Stimulated activated naive CD4-positive, alpha-beta T cell treated with Interleukin-2 at 50 U/mL for 16 hours (primary cell): ENCODE measurements at places on chromosomes 16 and 17.

DNA sequence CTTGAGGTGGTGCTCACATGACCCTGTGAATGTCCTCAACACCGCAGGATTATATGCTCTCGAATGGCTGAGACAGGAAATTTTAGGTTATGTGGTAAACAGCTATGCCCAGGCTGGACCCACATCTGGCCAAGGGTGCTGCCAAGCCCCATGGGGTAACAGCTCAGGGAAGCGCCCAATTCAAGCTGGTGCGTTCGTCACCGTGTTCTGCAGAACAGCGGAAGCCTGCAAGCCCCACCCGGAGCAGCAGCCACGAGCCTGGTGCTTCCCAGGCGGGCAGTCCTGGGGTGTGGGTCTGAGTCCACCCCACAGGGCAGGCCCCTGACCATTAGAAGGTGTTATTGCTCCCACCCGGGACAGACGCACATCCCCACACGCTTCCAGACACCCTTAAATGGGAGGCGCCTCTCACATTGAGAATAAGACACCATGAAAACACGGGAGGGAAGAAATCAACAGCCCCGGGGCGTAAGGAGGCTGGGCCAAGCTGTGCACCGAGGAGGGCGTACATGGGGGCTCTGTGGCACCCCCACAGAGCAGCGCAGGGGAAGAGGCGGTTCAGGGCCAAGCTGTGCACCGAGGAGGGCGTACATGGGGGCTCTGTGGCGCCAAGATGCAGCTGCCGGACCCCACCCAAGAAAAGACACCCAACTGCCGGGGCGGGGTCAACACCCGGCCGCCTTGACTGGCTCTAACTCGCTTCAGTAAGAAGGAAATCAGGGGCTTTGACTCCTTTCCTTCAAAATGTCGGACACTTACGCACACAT is 2.9 kb upstream of the CYBA start:
- DNase-seq = no peak

GRCh38 chr16:7124701-7125100 is 207.9 kb upstream of the RBFOX1 start:
- DNase-seq = no peak

- no peak for DNase-seq
These were observed 57.8 kb upstream of the CACNG5 start for GRCh38 chr17:66776999-66777688.

- no peak for DNase-seq
These were observed 138.7 kb downstream of the ANKFN1 start for GRCh38 chr17:56292010-56292409.

DNA sequence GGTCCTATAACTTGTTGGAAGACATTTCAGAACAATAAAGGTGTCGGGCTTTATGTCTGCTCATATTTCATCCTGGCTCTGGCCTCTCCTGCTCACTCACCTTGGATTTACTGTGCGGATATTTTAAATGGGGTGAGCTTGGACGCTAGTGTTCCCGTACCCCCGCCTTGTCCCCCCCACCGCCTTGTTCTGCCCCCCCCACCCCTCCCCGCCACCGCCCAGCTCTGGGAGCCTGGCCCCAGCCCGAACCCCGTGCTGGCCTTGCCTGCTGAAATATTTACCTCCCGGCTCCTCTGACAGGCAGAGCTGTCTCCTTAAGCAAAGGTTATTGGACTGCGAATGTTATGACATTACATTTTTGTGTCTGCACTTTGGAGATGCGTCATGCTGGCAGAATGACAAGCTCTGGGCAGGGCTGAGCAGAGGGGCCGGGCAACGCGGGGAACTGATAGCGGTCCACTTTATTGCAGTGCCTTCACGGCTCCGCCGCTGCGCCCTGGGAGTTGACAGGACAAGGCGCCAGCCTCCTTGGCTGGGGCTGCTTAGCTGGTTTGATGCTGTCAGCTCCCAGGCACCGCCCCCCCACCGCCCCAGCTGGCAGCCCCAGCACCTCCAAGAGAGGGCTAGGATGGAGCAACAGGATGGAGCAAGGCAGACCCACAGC is 222.5 kb upstream of the GSE1 start:
- no peak for DNase-seq

GRCh38 chr16:8931859-8932258 is 31.8 kb downstream of the USP7 start:
- DNase-seq = peak; percentile 42

GRCh38 chr16:64280317-64280716 is 841.5 kb downstream of the CDH11 start:
- DNase-seq = no peak

DNA sequence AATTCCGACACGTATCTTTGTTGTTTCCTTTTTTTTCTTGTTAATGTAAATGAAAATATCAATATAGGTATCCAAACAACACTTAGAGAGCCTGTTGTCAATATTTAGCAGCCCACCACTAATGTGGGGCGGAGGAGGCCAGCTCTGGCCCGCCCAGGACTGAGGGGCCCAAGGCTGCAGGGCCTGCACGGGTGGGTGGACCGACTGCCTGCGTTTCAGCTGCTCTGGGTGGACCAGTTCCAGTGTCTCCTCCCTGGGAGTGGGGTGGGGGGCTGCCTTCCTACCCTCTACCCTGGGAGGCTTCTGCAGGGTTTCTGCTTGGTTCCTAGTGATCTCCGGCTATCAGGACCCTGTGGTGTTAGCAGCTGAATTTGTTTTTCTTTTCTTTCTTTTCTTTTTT is 15.9 kb upstream of the ADGRG1 start:
- DNase-seq = no peak

GRCh38 chr16:55204069-55204468 is 119.9 kb upstream of the IRX6 start:
- DNase-seq = no peak

- no peak for DNase-seq
These were observed 19.8 kb upstream of the IL21R start for GRCh38 chr16:27381974-27382855.

GRCh38 chr17:32206861-32207260 is 58.8 kb upstream of the RHBDL3 start:
- DNase-seq = no peak

- no peak for DNase-seq
These were observed 3.5 kb downstream of the CTNS start for GRCh38 chr17:3639981-3640596.

DNA sequence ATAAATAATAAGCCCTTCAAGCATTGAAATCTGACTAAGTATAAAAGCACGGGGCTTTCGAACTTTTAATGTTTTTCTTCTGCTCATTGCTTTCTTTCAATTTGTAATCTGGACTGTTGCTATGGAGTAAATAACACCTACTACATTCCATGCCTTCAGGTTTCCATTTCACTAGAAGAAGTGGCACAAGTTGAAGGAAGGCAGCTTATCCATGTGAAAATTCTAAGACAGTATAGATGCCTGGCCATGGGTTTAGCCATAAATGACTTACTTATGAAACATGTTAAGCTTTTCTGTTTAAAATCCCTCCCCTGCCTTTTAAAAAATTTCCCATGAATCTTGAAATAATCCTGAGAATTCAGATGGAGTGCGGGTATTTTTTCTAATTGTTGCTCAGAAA is 30.6 kb downstream of the KCNJ16 start:
- no peak for DNase-seq

DNA sequence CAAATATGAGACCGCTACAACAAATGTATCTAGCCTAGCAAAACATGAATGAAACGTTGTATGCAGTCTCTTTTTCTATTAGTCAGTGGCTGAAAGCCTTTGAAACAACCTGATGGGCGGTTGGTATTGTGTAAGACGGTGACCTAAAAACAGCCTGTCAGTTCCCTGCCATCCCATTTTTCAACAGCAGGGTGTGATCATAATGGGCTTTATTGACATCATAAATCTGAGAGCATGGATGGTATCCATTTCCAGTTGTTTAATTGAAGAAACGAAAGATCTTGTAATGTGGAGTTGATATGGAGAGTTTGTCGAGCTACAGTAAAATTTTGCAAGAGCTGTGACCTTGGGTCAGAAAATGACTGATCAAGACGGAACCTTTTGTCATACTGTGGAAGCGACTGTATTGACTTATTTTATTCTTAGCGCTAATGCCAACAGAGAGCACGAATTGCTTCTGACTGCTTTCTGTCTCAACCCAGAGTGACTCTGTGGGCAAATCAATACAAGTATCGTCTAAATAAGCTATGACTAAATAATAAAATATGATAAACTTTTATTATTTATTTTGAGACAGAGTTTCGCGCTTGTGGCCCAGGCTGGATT is 12.3 kb upstream of the MEIOB start:
- no peak for DNase-seq

DNA sequence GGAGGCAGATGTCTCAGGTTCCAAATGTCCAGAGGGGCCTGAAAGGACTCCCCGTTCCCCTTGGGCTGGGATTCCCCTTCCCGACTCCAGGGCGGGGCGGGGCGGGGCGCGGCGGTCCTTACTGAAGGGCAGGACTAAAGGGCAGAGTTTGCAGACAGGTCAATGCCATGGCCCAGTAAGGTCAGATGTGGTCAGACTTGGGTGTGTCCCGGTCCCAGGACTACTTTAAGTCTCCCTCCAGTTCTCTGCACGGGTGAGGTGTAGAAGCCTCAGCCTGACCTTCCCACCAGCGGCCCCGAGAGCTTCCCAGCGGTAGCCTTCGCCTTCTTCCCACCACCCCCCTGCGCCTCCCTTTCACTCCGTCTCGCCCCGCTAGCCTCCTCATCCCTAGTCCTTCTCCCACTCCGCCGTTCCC is 532 bp downstream of the KDM6B start:
- DNase-seq = peak; percentile 56

DNA sequence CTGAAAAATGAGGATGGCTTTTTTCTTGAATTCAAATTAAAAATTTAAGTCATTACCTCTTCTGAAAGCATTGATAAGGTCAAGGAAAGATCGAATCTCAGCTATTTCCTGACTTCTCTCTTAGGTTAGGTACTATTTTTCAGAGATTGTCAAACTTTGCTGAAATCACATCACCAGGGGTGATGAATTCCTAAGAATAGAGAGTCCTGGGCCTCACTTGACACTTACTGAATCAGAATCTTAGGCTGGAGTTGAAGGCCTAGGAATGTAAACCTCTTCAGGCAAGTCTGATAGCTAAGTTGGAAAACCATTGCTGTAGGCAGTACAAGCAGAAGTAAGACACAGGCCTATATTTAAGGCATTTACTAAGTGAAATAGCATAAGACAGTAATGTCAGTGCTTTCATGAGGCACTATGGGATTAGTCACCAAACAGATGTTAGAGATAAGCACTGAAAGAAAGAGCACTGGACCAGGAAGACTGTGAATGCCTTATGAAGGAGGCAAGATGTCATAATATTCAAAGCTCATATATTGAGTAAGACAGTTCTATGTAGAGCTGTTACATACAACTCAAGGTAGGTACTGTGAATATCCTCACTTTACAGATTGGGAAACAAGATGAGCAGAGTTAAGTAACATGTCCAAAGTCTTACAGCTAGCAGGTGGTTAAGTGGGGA is 21.5 kb downstream of the DCAF7 start:
- no peak for DNase-seq

GRCh38 chr16:47467501-47467900 is 6.4 kb downstream of the PHKB start:
- no peak for DNase-seq

DNA sequence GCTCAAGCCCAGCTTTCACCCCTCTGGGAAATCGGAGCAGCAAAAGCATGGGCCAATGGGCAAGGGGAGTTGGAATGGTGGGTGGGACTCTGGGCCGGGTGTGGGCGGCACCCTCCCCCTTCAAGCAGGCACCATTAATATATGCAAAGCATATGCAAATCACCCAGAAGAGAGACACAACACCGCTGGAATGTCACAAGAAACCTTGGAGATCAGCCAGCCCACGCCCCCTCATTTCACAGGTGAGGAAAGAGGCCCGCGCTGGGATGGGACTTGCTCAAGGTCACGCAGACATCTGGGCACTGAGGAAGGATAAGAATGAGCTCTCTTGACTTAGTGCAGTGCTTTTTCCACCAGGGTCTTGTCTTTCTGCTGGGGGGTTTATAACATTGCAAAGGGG is 4.8 kb downstream of the SRCIN1 start:
- no peak for DNase-seq

DNA sequence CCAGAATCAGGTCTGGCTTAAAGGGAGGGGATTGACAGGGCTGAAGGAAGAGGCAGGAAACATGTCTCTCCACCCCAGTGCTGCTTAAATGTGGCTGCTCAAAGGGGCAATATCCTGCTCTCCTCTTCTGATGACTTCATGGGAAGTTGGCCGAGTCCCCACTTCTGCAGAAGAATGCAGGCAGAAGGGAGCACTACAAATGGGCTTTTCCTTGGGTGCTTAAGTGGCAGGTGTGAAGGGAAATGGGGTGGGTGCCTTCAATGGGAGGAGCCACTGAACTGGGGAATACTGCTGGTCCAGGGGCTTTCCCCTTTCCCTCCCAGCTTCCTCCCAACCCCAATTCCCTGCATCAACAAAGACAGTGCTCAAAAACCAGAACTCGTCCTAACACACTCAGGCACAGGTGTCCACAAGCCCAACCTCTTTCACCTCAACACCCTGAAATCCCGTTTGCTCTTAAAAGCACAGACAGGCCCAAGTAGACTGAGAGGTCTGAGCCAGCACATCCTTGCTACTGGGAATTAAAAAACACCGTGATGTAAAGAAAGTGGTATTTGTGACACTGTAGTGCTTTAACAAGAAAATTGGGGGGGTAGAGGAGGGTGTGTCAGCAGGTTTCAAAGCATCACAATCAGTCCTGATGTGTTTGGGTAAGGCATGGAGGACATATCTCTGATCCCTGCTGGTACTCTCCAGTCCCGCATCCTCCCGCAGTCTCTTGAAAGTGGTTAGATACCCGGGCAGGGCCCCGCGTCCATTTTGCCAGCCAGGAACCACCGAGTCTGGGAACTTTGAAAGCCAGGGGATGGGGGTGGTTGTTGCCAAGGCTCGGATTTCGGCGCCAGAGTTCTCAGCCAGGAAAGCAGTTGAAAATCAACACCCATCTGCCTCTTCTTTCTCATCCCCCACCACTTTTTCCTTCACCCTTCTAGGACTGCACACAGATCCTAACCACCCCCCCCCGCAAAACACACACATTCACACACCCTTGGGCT is 1.6 kb downstream of the CA10 start:
- DNase-seq = no peak
